Effector memory CD4-positive, alpha-beta T cell (primary cell): ENCODE measurements at places on chromosomes 6 and 20.

- no peak overlapping the region for H3K27ac ChIP-seq
- no peak for DNase-seq
- H3K27me3 ChIP-seq: no peaks in the 10 kb centered on the region
- H3K4me1 ChIP-seq: no peaks in the 10 kb centered on the region
Measured at GRCh38 chr6:52620055-52620905, 43.4 kb upstream of the TRAM2 start.

GRCh38 chr6:78533426-78533825 is 333.9 kb upstream of the IRAK1BP1 start:
- no peak overlapping the region for H3K27ac ChIP-seq
- H3K4me3 ChIP-seq: no peak overlapping the region
- no peaks in the 10 kb centered on the region for H3K4me1 ChIP-seq

- H3K27ac ChIP-seq: no peak overlapping the region
- H3K27me3 ChIP-seq: no peaks in the 10 kb centered on the region
- no peaks in the 10 kb centered on the region for H3K36me3 ChIP-seq
- no peak overlapping the region for H3K4me3 ChIP-seq
Measured at GRCh38 chr6:106124437-106125430, 38.6 kb downstream of the PRDM1 start.

- no peaks in the 10 kb centered on the region for H3K4me1 ChIP-seq
- H3K27me3 ChIP-seq: no peaks in the 10 kb centered on the region
- no peak overlapping the region for H3K27ac ChIP-seq
- H3K36me3 ChIP-seq: no peaks in the 10 kb centered on the region
- no peak overlapping the region for H3K4me3 ChIP-seq
Measured at GRCh38 chr6:128327890-128328289, 192.5 kb downstream of the PTPRK start.

DNA sequence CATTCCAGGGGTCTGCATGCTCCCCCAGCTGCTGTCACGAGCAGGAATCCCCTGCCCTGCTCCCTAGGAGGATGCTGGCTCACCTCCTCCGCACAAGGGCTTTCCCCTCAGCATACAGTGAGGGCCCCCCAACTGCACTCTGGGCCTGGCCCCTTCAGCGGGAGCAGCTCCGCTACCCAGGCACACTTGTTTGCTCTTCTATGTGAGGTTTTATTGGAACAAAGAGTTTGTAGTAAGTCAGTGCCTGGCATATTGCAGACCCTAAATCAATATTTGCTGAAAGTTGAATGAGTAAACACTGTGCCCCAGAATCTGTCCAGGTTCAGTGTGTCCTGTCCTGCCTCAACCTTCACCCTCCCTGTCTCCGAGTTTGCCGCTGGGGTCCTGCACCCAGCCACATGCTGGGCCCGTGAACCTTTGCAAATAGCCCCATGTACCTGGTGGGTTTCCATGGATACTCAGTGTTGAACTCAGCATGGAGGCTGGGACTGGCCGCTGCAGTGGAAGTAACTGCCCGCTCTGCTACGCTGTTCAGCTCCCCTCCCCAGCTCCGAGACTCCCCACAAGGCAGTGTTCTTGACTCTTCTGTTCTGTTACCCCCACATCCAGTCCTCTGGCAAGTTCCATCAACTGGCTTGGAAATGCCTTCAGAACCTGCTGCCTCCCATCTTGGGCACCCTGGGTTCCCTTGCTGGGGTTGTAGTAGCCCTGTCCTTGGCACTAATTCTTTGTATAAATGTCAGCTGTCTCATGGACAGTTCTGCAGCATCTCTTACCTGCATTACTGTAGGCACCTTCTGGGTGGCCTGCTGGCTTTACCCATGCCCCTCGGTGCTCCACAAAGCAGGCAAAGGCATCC is 15.7 kb downstream of the SLC22A1 start:
- no peak overlapping the region for H3K4me3 ChIP-seq
- no peaks in the 10 kb centered on the region for H3K36me3 ChIP-seq
- H3K27me3 ChIP-seq: no peaks in the 10 kb centered on the region
- no peaks in the 10 kb centered on the region for H3K4me1 ChIP-seq
- no peak for DNase-seq
- H3K27ac ChIP-seq: no peak overlapping the region

GRCh38 chr20:60080401-60080800 is 122.2 kb downstream of the CDH26 start:
- H3K36me3 ChIP-seq: no peaks in the 10 kb centered on the region
- H3K4me1 ChIP-seq: no peaks in the 10 kb centered on the region
- DNase-seq: no peak
- no peaks in the 10 kb centered on the region for H3K27me3 ChIP-seq

DNA sequence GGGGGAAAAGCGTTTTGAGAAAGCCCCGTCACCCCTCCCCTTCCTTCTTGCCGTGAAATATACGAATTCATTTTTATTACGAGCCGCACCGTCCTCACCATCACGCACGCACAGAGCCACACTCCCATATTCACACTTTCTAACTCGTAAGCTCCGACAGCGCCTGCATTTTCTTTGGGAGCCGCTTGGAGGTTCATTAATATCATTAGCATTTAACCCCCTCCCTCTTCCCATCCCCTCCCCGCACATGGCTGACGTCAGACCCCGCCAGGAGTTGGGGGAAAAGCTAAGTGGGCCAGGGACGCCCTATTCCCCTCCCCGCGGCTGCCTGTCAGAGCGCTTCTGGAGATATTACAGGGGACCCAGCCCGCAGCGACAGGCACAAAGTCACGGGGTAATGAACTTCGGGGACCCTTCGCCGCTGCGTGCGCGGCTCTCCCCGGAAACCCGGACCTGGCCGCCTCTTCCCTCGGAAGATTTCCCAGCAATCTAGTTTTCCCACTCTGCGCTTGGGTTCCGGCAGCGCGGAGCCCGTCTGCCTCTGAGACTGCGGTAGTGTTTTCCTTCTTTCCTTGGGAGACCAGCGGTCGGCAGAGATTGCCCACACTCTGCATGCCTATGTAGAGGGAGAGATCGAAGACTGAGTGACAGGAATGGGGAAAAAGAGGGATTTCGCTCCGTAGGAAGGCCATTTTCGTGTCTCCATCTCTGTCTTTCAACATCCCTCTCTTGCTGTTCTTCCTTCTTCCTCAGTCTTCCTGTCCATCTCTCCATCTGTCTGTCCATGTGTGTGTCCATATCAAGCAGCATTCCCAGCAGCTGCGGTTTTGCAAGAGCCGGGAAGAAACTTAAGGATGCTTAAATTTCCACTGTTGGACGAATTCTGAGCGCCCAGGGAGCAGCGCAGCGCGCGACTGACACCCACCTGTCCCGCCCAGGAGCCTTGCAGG is at the start of gene NR2E1:
Gene NR2E1, plus strand, starts transcription at position 309 of the 950 bp plus-strand sequence. CDS start 744 bp downstream, outside the sequence.
- no peak for DNase-seq
- no peaks in the 10 kb centered on the region for H3K36me3 ChIP-seq
- H3K4me3 ChIP-seq: no peak within 1 kb of the TSS
- H3K27me3 ChIP-seq: peaks cover 71% of the 10 kb centered on the region
- H3K4me1 ChIP-seq: peaks cover 41% of the 10 kb centered on the region
- no peak within 1 kb of the TSS for H3K27ac ChIP-seq
